ENCODE measurements at places on chromosomes 1 and 21. TPM values are rescaled to one million over a fixed set of nuclear protein-coding genes. Genes with fewer than 3 reads are reported as not detected.
A peak's percentile ranks its signal among the peaks of the same experiment; 100 is the strongest.

SMYD2 gene
- total RNA-seq: 40.1 TPM

- H3K27me3 ChIP-seq: peaks cover 7% of the 10 kb centered on the region
- no peak overlapping the region for H3K27ac ChIP-seq
- peaks cover 5% of the 10 kb centered on the region for H3K4me1 ChIP-seq
- no peak for DNase-seq
These were observed 43.8 kb downstream of the RBM11 start for GRCh38 chr21:14259747-14260146.

DNA sequence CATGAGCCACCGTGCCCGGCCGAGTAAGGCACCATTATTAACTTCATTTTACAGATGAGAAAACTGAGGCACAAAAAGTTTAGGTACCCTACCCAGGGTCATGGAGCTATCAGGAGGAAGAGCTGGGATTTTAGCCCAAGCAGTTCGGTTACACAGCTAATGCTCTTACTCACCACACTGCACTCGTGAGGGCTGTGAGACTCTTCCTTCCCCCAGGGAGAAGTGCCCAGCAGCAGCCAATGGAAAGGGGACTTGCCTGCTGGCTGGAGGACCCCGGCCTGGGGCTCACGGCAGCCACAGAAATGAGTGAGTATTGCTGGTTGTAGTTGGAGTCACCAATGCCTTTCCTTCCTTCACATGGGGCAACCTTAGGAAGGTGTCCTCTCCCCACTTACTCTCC lies 5.2 kb upstream of the CSF1 start:
- H3K27me3 ChIP-seq: no peaks in the 10 kb centered on the region
- peaks cover 41% of the 10 kb centered on the region for H3K4me1 ChIP-seq
- peak overlapping the region; percentile 49 for H3K4me3 ChIP-seq
- peaks cover 5% of the 10 kb centered on the region for H3K36me3 ChIP-seq
- H3K27ac ChIP-seq: peak overlapping the region; percentile 98

GRCh38 chr1:66090859-66091457 lies 298.3 kb downstream of the PDE4B start:
- H3K4me1 ChIP-seq: peaks cover 8% of the 10 kb centered on the region
- H3K4me3 ChIP-seq: no peak overlapping the region
- no peaks in the 10 kb centered on the region for H3K36me3 ChIP-seq
- no peak overlapping the region for H3K27ac ChIP-seq
- no peaks in the 10 kb centered on the region for H3K27me3 ChIP-seq

- DNase-seq: no peak
- H3K4me3 ChIP-seq: no peak overlapping the region
These were observed 112.9 kb upstream of the SOD1 start for GRCh38 chr21:31546443-31547170.

DNA sequence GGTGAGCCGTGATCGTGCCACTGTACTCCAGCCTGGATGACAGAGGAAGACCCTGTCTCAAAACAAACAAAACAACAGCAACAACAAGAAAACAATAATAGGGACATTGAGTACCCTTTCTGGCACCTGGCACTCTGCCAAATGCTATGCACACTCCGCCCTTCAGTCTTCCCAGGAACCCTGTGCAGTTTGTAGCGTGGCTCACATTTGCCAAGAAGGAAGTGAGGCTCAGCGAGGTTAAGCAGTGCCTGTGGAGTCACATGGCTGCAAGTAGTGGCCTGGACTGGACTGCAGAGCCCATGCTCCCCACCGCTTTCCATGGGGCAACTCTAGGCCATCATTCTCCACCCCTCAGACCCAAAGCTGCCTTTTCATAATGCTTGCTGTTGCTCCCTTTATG lies 5.3 kb upstream of the EVA1B start:
- peaks cover 10% of the 10 kb centered on the region for H3K4me1 ChIP-seq
- no peaks in the 10 kb centered on the region for H3K36me3 ChIP-seq
- peaks cover 6% of the 10 kb centered on the region for H3K27me3 ChIP-seq

Measured in activated CD4-positive, alpha-beta T cell treated with anti-CD3 and anti-CD28 coated beads for 36 hours (primary cell).